ENCODE measurements at places on chromosomes 6 and 20.

DNA sequence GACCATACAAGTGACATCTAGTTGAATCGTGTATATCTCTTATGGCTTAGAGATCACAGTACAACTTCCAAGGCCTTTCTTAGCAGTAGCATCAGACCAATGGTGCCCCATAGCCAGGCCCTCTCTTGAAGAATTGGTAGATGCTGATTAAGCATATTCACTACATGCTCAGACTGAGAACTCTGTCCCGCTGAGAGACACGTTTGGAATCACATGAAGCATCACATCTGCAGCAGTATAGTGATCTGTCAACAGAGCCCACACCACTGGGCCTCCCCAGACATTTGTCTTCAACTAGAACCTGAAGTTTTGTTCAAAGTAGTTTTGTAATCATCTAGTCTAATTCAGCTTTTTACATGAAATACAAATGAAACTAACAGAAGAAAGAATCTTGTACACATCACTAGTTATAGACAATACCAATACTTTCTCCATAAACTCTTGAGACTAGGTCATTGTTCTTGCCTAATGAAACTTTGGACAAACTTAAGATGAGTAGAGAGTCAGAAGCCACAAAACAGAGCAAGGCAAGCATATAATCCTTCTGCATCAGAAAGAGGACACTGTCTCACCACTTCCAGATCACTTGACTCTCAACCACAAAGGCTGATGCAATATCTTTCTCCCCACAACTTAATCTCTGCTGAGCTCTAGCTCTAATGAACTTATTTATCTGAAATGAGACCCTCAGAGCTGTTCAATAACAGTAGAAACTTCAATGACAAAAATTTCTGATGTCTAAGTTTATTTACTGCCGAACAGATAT is 182.7 kb downstream of the TBX18 start:
- DNase-seq: no peak

GRCh38 chr6:7542065-7542873 is 798 bp downstream of the DSP start:
- no peak for DNase-seq

- no peak for DNase-seq
Observed at GRCh38 chr6:28225056-28225834, at the start of gene ZSCAN9. TSS of gene ZSCAN9 (plus strand) at chr6:28225275. CDS start at chr6:28227085, 1,810 bp downstream.

GRCh38 chr6:16104624-16105433 is 24.1 kb upstream of the MYLIP start:
- no peak for DNase-seq

- no peak for DNase-seq
Observed at GRCh38 chr6:150048099-150048498, 20.8 kb downstream of the ULBP3 start.

DNA sequence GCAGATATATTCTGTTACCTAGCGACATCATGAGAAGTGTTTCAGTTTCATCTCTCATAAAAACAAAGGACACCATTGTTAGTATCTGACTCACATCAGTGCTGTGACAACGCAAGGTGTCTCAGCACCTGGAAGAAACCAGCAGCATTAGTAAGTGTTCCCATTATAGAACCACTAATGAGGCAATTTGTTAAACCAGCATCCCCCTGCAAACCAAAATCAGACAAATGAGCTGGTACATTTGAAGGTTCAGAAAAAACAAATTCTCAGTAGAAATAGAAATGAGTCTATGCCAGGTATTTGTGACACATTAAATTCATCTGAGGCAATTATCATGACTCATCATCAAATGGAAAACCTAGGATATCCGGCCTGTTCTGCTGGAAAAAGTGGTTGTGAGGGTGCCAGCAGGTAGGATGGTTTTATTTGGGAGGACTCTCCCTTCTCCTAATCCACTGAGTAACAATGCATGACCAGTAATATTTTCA is 151.7 kb downstream of the TMEM200A start:
- no peak for DNase-seq

- DNase-seq: no peak
Observed at GRCh38 chr20:13703265-13703664, 64.5 kb upstream of the TASP1 start.

DNA sequence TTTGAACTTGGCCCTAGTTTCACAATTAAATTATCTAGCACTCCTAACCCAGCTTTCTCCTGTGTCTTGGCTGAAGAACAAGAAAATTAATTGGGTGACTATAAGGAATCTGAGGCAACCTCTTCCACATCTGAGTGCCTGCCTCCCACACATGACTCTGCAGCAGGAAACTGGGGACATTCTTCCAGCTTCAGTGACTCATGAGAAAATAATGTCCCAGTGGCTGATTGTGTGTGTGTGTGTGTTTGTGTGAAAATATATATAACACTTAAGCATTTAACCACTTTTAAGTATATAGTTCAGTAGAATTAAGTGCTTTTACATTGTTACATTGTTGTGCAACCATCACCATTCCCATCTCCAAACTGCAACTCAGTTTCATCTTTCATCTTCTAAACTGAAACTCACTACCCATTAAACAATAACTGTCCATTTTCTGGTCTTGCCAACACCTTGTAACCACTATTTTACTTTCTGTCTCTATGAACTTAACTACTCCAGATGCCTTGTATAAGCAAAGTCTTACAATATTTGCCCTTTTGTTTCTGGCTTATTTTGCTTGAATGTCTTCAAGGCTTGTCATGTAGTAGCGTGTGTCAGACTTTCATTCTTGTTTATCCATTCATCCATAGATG is 8.7 kb downstream of the TRIM38 start:
- DNase-seq: no peak

- no peak for DNase-seq
Observed at GRCh38 chr20:10763112-10763511, 89.3 kb upstream of the JAG1 start.

- no peak for DNase-seq
Observed at GRCh38 chr20:12180107-12180661, 262.5 kb downstream of the BTBD3 start.

DNA sequence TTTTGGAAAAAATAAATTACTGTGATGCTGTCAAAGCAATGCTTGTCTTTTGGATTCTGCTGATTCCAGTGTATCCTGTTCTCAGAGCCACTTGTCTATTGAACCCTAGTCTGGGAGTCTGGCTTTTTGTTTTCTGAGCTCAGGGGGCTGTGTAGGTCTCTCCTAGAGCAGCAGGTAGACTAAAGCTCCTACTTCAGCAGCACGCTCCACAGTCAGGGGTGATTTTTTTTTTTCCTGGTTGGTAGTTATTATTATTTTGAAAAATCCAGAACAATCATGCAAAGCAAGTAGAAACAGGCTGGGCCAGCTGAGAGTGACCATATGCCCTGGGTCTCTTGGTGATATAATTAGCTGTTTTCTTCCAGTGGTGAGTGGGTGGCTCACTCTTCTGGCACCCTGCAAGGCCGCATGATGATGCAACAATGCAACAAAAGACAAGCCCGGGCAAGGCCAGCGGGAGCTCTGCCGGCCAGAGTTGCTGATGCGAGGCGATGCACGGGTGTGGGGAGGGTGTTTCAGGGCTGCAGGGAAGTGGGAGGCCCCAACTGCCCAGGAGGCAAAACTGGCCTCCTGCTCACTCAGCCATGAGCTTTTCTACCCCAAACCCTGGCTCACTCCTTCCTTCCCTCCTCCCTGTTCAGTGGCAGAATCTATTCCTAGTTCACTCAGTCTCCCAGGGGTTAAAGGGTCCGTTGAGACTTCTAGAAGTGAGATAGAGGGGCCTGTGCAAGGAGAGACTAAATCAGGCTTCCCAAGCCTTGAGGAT is 11.5 kb upstream of the CDKN1A start:
- no peak for DNase-seq

- DNase-seq: no peak
Observed at GRCh38 chr6:165679326-165679725, 16.3 kb upstream of the PDE10A start.

DNA sequence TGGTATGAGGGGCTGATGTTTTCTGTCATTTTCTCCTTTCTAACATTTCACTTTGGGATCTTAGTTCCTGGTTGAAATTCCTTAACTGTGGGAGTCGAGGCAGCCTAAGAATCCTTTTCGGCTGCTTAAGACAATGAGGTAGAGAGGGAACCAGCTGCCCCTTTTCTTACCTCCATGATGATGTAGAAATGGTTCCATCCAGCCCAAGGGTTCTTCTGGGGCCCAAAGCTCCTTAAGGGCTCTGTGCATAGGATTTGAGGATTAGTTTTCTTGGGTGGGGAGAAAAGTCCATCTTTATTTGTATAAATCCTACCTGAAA is 33.5 kb downstream of the SYNJ2 start:
- no peak for DNase-seq

DNA sequence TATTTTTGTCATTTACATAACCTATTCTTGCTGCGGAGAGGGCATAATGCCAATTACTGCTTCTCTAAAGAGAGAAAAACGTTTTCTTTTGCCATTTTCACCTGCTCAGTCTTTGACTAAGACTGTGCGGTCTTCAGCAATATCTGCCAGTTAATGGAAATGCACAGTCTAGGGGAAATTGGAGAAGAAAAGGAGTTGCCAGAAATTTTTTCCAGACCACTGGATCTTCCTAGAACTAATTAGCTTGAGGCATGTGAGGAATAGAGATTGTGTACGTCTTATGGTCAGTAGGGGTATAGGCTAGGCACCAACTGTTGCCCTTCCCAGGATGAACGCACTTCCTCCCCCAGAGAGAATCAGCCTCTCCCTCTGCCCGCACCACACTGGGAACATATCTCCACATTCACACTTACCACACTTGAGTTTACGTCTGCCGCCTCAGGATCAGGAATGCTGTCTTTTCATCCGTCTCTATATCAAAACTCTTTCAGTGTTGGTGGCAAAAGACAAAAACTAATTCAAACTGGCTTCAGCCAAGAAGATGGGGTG is 67.9 kb upstream of the E2F3 start:
- DNase-seq: no peak

- DNase-seq: peak; percentile 32
Observed at GRCh38 chr6:148761527-148762011, 14.7 kb downstream of the UST start.

DNA sequence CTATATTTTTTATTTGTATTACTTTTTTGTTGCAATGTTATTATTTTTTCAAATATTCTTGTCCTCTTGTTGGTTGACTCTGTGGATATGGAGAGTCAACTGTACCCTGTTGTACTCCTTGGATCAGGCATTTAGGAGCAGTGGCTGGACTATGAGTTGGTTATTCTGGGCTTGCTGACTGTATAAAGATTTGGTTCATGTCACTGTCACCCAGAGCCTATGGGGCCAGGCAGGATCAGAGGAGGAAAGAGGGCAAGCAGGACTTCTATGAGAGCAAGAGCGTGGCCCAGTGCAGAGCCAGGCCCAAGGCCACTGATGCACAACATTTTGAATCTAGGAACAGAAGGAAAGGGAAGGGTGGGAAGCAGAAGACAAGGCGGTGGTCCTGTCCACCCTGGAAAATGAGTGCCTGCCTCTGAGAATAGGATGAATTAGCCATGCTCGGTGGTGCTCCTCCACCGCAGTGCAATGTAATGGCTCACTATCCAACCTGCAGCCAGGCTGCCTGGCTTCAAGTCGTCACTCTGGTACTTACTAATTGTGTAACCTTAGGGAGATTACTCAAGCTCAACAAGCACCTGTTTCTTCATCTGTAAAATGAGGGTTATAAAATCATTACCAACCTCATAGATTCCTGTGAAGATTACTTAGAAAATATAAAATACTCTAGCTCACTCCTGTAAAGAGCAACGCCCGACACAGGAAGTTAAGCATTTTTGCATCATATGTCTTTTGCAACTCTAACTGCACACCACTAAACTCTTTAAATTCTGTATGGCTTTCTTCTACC is 192.1 kb downstream of the KCNQ5 start:
- DNase-seq: no peak

GRCh38 chr20:49291200-49291599 is 13.3 kb upstream of the ZNFX1 start:
- DNase-seq: no peak

- DNase-seq: no peak
Observed at GRCh38 chr6:90730151-90730673, 143.3 kb upstream of the MAP3K7 start.

GRCh38 chr6:85459224-85459901 is 9.5 kb downstream of the NT5E start:
- no peak for DNase-seq

DNA sequence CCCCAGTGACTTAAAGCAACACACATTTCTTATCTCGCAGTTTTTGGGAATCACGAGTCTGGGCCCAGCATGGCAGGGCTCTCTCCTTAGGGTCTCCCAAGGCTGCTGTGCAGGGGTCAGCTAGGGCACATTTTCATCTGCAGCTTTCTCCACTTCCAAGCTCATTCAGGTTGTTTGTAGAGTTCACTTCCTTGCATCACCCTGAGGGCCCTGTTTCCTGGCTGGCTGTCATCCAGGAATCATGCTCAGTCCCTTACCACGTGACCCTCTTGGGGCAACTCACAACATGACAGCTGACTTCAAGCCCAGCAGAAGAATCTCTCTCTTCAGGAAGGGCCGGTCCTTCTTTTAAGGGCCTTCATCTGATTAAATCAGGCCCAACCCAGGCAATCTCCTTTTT is 21.3 kb downstream of the SNAP25 start:
- no peak for DNase-seq
